ENCODE measurements at places on chromosomes 6 and 20. TPM values are rescaled to one million over a fixed set of nuclear protein-coding genes. Genes with fewer than 3 reads are reported as not detected.

DNA sequence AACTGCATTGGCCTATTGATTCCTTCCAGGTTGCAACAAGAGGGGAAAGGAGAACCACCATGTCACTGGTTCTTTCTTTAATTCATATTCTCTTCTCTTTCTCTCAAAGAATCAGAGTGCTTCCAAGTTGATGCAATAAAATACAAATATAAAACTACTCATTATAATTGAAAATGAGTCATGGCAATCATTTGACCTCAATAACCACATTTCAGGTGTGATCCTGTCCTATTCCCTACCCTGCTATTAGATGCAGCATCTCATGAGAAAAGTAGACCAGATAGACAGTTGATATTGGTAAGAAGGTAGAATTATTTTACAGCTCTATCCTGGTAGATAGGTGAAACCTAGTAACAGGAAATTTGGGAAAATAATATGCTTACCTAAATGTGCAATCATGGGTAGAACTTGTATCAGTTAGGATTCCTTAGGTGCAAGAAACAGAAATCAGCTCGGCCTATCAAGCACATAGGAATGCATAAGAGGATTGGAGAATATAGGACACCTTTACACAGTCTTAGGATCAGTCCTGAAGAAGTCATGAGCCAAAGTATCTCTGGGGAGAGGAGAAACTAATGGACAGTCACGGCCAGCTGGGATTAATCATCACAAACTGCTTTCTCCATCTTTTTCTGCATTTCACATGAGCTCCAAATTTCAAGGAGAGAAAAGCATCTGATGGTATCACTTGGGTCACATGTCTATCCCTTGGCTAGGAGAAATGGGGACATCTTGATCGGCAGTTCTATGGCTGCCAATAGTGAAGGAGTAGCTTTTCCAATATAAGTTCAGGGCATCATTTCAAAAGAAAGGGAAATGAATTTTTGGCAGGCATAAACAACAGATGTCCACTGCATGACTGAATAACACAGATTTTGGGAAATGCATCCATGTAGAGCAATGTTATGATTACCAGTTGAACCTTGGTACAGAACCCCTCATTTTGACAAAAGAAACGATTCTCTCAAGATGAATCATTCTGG, 19.3 kb upstream of the RNF146 start:
- DNase-seq = no peak

DNA sequence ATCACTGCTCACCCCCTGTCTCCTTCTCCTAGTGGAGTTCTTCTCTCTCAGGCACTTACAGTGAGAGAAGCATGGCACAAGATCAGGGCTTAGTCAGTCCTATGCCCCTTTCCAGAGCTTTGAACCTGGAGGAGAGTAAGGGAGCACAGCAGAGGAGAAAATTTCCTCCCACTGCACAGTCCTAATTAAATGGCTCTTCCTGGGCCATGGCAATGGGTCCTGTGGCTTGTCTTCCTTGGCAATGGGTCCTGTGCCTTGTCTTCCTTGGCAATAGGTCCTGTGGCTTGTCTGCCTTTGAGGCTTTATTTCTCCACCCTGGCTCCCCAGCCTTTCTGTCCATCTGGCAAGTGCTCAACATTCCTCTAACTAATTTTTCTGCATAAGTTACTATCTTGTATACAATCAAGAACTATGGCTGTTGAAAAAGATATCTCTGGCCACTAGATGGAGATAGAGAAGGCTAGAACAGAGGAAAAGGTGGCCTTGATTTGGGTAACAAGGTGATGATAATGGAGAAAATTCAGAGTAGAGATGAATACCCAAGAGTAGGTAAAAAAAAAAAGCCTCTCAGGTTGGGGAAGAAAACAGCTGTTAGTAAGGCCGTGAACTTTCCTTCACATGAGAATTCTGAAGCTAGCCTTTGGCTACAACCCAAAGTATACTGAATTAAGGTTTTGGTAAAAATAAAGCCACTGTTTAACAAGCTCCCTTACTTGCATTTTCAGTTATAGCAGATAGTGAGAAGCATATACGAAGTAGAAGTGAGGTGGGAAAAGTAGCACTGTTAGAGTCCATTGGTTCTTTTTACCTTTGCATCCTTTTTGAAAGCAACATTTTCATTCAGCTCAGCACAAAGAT, 504.9 kb downstream of the DOK5 start:
- DNase-seq = no peak

DNA sequence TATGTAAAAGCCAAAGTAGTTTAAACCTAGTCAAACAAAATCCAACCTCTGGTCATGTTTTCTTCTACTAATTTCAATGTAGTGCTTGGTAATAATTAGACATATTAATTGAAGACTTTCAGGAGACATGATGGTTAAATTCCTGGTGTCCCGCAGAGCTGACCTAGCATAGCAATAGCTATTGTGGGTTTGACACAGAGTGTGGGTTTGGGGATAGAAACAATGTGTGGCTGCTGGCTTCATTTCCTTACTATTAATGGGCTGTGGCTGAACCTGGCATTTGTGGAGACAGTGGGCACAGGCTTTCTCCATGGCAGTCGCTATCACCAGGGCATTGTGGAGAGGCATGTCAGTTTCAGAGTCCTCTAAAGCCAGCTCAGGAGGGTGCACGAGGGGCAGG, 54.1 kb upstream of the GGTLC1 start:
- DNase-seq = no peak

- DNase-seq = no peak
These were observed 123.8 kb upstream of the DOK5 start for GRCh38 chr20:54351371-54352136.

GRCh38 chr6:36925809-36926208, 28.7 kb upstream of the PI16 start:
- DNase-seq = no peak

GRCh38 chr20:5297280-5298004, 19.3 kb downstream of the PROKR2 start:
- DNase-seq = no peak

- DNase-seq = no peak
These were observed 89.1 kb upstream of the FOXA2 start for GRCh38 chr20:22673467-22673866.

DNA sequence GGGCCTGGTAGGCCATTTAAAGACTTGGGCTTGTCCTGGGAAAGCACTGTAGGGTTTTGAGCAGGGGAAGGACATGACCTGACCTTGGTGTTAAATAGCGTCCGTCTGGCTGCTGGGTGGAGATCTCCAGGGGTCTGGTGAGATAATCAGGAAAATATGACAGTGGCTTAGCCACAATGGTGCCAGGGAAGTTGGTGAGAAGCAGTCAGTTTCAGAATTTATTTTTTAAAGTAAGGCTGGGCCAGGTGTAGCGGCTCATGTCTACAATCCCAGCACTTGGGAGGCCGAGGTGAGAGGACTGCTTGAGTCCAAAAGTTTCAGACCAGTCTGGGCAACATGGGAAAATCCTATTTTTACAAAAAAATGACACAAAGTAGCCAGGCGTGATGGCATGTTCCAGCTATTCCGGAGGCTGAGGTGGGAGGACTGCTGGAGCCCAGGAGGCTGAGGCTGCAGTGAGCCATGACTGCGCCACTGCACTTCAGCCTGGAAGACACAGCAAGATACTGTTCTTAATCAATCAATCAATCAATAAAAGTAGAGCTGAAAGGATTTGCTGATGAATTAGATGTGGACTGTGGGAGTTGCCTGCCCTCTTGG, 41.4 kb downstream of the BCL2L1 start:
- DNase-seq = peak; percentile 51

GRCh38 chr6:37490536-37491170, 9.0 kb downstream of the CCDC167 start:
- DNase-seq = no peak

DNA sequence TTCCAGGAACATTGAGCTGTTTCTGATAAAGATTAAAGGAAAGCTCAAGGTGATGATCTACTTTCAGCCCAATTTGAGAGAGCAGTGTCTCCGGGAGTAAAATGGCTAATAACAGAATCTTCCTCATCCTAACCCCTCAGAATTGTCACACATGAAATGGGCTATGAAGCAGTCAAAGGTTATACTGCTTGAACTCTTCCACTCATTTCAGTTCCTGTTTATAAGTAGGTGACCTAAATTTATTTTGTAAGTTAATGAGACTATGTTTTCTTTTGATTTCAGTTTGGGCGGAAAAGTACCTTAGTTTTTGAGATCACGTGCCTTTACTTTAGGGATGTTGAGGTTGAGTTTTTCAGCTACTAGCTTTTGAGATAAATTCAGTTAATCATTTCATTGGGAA, 47.2 kb downstream of the QKI start:
- no peak for DNase-seq

DNA sequence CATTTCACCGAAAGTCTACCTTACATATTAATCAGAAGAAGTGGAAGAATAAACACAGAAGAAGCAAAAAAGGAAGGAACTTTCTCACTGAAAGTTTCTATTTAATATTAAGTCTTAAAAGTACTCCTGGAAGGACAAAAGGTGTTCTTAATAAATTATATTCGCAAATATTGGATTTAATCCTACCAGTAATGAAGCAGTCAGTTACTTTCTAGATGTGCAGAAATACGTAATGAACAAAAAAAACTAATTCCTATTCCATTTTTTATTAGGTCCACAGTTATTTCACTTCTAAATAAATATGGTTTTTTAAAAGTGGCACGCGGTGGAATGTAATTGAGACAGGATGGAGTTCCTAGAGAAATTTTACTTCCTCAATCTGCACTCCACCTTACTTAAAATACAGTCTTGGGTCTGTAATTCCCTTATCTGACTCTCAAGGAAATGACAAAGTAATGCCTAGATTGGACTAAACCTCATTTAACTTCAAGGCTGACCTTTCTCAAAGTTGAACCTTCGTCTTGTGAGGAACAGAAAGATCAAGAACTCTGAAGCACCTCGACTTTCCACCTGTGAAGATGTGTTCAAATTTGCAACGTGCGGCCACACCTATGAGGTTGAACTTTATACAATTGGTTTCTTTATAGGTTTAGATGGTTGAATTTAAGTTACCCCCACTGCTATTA, 1.1 kb upstream of the TRAM2 start:
- DNase-seq = no peak

DNA sequence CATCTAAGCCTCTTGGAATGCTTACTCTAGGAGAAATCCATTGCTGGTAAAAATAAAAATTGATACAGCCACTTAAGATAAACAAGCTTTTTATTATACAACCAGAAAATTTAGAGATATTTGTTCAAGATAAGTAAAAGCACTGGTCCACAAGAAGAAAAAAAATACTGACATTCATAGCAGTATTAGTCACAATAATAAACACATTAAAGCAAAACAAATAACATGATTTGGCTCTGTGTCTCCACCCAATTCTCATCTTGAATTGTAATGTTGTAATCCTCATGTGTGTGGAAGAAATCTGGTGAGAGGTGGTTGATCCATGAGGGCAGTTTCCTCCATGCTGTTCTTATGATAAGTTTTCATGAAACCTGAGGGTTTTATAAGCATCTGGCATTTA, 1093.5 kb upstream of the ADGRB3 start:
- no peak for DNase-seq

The GSTA3 gene
- not detected for total RNA-seq

The MATN4 gene
- 0.29 TPM for total RNA-seq

The CRISP3 gene
- 0.10 TPM for total RNA-seq

The BICRAL gene
- 18.5 TPM for total RNA-seq

The EYS gene
- not detected for total RNA-seq

The CCN6 gene
- total RNA-seq = not detected
